ENCODE measurements at places on chromosomes 3 and 15.
A peak's percentile ranks its signal among the peaks of the same experiment; 100 is the strongest.

DNA sequence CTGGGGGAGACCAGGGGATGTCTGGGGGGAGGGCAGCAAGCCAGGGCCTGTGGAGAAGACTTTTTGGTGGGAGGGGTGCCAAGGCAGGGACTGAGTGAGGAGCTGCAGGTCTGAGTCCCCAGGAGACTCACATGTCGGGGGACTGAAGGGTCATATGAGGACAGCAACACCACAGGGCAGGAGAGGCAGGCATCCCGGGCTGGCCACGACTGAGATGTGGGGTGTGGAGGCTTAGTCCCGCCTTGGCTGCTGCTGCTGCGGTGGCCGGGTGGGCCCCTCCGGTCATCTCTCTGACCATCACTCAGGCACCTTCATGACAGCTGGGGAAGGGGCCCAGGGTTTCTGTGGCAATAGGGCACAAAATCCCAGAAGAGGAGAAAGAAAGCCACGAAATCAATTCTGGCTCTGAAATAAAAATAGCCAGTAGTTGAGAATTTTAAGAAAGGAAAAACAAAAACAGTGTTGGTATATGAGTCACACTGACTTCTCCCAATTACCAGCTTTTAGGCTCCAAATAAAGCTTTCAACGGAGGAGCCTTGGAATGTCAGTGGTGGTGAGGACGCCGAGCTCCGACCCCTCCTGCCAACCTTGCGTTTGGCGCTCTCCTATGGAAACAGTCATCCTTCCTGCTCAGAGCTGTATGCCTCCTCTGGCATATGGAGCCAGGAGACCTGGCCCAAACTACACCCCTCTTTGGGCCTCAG is 52.9 kb upstream of the ITGA11 start:
- no peak for DNase-seq

GRCh38 chr15:39125226-39125625 is 455.7 kb upstream of the THBS1 start:
- DNase-seq: no peak

- no peak for DNase-seq
These were observed 17.4 kb downstream of the CSPG4 start for GRCh38 chr15:75695220-75695619.

- DNase-seq: no peak
These were observed 61.5 kb upstream of the SAMMSON start for GRCh38 chr3:69938061-69938460.

DNA sequence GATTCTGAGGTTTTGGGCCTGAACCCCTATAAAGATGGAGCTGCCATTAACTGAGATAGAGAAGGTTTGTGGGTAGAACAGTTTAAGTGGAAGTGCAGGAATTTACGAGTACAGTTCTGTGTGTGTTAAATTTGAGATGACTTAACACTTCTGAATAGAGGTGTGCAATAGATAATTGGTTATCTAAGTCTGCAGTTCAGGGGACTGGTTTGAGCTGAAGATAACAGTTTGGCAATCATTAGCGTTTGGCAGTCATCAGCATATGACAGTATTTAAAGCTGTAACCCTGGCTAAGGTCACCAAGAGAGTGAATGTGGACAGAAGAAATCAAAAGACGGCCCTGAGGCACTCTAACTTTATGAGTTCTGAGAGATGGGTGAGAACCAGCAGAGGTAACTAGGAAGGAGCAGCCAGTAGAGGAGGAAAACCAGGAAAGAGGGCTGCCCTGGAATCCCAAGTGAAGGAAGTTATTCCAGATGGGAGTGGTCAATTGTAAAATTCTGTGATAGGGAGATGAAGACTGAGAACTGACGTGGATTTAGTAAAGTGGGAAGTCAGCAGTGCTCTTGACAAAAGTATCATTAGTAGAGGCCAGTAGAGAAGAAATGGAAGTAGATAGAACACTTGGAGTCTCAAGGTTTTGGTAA is 8.1 kb downstream of the MYNN start:
- DNase-seq: no peak

DNA sequence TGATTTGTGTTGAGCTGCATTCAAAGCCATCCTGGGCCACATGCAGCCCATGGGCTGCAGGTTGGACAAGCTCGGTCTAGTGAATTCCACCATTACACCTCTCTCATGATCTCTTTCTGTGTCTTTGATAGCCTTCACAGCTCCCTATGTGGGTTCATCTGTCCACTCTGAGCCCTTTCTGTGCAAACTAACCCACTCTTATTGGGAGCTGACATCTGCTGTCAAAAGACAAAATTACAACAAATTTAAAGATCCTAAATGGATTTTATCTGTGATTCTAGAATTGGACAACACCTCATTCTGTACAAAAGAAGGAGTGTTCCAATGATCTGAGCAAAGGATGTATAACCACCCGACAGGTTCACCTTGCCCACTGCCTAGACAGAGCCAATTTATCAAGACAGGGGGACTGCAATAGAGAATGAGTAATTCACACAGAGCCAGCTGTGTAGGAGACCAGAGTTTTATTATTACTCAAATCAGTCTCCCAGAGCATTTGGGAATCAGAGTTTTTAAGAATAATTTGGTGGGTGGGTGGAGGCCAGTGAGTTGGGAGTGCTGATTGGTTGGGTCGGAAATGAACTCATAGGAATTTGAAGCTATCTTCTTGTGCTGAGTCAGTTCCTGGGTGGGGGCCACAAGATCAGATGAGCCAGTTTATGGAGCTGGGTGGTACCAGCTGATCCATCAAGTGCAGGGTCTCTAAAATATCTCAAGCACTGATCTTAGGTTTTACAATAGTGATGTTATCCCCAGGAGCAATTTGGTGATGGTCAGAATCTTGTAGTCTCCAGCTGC is 2.6 kb upstream of the XYLB start:
- DNase-seq: no peak

GRCh38 chr3:152183473-152183872 is 85.3 kb upstream of the MBNL1 start:
- DNase-seq: peak; percentile 43

- DNase-seq: no peak
These were observed 48.3 kb downstream of the NPTN start for GRCh38 chr15:73584699-73585420.

DNA sequence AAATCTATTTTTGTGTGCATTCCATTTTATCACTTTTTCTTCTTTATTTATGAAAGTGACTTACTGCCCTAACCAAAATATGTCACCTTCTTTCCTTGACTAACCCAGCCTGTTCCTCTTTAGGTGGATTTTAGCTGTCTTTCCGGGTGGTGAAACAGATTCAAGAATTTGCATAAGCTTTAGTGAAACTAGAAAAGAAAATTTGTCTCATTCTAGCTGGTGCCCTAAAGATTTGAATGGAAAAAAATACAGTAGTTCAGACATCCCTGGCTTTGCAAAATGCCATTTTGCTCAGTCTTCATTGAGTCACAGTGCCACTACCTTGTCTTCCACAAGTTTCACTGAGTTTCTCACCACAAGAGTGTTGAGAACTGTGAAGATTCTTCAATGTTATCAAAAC is 28.2 kb upstream of the CCDC50 start:
- no peak for DNase-seq

DNA sequence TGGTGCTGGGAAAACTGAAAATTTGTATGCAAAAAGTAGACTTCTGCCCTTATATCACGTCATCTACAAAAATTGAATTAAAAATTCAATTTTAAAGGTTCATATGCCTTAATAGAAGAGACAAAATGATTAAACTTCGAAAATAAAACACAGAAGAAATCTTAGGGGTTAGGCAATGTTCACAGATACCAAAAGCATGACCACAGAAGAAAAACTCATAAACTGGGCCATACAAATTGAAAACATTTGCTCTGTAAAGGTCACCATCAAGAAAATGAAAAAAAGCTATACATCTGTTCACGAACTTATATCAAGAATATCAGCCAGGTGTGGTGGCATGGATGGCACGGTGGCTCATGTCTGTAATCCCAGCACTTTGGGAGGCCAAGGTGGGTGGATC is 245.1 kb downstream of the PCCB start:
- no peak for DNase-seq

DNA sequence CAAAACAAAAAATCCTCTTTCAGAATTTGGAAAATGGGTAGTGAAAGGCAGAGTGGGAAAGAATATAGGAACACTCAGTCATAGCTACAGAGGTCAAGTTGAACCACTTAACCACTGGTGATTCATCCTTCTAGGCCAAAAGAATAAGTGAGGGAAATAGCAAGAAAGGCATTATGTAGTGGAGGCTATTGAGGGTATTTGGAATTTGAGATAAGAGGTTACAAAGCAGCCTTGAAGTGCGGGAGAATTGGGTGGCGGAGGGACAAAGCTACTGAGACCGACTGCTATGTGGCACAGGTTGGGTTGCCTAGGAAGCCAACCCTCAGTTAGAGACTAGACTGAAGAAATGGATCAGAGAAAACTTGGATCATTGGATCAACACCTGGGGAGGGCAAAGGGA is 109.5 kb downstream of the SYNPR start:
- no peak for DNase-seq

- no peak for DNase-seq
These were observed 34.8 kb downstream of the KLF15 start for GRCh38 chr3:126322181-126322967.

- DNase-seq: no peak
These were observed 34.7 kb upstream of the SACM1L start for GRCh38 chr3:45654397-45654944.

- no peak for DNase-seq
These were observed 60.4 kb upstream of the SLC2A2 start for GRCh38 chr3:171086914-171087313.

GRCh38 chr15:100783760-100784492 is 95.7 kb upstream of the ALDH1A3 start:
- DNase-seq: no peak

DNA sequence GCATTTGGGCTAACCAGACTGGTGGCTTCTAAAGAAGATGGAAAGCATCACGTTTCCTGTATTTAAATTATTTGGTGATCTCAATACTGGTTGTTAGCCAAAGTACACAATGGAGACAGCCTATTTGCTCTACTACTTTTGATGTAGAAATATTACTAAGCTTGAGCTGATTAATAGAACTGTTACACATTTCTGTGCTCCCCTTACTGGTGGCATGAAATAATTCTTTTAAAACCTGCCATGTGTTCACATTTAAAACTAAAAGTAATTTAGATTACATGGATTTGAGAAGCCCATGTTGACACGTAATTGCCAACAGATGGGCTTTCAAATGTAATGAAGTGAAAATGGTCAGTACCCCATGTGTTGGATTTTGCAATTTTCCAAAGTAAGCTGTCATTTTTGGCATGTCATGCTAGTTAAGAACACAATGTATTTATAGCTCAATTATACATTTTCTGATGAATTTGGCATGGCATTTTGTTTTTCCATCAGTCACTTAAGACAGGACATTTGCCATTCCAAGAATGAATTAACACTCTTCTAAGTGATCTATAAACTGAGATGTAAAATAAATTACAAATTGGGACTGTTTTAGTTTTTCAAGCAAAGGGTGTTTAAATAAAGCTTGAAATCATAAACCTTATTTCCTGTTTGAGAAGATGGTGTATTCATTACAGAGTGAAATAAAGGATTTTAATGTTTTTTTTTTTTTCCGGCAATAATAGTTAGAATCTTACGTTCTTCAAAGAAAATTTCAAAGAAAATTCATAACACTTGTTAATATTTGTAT is 10.8 kb upstream of the RARRES1 start:
- DNase-seq: no peak

GRCh38 chr15:51191072-51191670 is 96.5 kb upstream of the TNFAIP8L3 start:
- DNase-seq: no peak

DNA sequence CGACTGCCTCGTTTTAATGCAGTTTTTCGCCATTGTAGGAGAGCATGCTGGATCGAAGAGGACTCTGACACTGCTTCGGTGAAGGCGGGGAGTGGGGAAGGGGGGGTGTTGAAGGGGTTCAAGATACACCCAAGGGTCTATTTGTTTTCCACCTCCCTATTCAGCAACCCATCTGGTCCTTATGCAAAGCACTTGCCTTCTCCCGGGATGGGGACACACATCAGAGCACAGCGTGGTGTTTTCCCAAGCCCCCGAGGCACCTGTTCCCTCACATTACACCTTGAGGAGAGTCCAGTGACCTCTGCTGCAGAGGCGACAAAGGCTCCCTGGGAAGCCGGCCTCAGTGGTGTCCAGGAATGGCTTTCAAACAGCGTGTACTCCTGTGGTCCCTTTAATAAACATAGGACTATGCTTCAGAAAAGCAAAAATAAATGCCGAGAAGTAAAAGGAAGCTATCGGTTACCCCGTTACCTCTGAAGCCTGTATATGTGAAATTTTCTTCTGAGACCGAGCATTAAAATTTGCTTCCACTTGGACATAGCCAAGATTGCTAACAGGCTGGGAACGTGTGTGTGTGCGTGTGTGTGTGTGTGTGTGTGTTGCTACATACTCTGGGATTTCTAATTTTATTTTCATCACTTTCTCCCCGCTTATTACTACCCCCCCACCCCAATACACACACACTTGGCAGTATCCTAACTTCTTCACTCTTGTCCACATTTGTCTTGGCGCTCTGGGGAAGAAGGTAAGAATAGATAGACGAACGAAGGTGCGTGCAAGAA is 53.2 kb downstream of the CCDC54 start:
- DNase-seq: no peak

DNA sequence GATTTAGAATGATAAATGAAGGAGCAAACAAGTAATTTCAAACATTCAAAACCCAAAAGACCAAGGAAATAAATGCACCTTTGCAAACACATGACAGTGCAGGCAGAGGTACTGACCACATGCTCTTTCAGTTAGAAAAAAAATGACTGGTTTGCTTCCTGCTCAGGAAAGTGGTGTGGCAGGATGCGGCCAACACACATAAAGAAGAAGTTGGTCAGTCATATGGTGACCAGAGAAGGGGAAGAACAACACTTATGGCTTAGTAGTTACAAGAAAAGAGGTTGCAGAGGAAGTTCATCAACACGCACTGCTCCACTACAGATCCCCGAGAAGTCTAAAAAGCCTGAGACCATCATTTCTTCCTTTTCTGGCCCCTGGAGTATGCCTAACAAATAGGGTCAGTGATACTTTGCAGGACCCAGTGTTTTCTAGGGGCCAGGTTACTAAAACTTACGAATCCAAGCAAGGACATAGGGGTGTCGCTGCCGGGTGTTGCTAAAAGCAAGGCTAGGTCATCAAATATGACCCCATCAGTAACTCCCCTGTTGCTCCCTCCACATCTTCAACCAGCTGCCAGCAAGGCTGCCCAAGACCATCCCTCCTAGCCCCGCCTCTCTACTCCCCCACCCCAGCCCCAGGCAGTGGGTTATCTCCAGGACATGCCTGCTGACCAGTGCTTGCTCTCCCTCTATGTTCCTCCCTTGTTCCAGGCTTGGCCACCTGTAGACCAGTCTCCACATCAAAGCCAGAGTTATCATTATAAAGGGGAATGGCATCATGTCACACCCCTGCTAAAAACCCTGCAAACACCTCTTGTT is 11.2 kb downstream of the ATP8B4 start:
- DNase-seq: no peak

- no peak for DNase-seq
These were observed 81.1 kb upstream of the ARHGEF3 start for GRCh38 chr3:56882896-56883295.

GRCh38 chr3:68817243-68817642 is 115.1 kb downstream of the TAFA4 start:
- DNase-seq: no peak
